Thymus (tissue), 14 donors: ENCODE measurements at places on chromosomes 16 and 17.

GRCh38 chr16:75679366-75679765 is 2.6 kb upstream of the CPHXL2 start:
- no peak overlapping the region for H3K4me3 ChIP-seq
- no peaks in the 10 kb centered on the region for H3K27me3 ChIP-seq
- H3K36me3 ChIP-seq = no peaks in the 10 kb centered on the region
- no peak overlapping the region for H3K27ac ChIP-seq
- no peaks in the 10 kb centered on the region for H3K4me1 ChIP-seq

- no peaks in the 10 kb centered on the region for H3K4me1 ChIP-seq
- H3K4me3 ChIP-seq = no peak overlapping the region
- DNase-seq = peak; percentile 19
- H3K27ac ChIP-seq = no peak overlapping the region
- no peaks in the 10 kb centered on the region for H3K27me3 ChIP-seq
Measured at GRCh38 chr17:10295728-10296343, 77.0 kb downstream of the MYH13 start.

DNA sequence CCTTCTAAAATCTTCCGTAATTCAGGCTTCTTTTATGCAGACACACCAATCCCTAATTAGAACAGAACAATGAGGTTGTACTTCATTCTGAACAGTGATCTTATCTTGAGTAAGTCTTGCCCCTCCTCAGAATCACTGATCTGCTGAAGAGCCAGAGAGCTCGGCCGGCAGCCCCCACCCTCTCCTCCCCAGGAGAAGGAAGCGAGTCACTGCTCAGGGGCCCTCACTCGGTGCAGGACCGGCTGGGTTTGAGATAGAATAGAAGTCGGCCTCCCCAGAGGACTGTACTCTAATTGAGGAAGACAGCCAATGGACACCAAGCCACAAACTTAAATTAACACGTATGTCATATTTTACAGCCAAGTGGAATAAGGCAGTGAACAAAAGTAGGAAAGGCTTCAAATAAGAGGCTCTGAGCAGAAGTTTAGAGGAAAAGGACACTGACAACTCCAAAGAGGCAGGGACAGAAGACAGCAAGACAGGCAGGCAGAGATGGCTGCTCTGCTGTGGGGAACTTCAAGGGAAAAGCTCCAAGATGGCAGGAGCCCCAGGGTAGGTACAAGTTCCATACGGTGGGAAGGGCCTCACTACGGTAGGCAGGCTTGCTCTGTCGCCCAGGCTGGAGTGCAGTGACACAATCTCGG is 18.6 kb downstream of the CREBBP start:
- H3K36me3 ChIP-seq = peaks cover 4% of the 10 kb centered on the region
- no peak for DNase-seq
- H3K27ac ChIP-seq = no peak overlapping the region

DNA sequence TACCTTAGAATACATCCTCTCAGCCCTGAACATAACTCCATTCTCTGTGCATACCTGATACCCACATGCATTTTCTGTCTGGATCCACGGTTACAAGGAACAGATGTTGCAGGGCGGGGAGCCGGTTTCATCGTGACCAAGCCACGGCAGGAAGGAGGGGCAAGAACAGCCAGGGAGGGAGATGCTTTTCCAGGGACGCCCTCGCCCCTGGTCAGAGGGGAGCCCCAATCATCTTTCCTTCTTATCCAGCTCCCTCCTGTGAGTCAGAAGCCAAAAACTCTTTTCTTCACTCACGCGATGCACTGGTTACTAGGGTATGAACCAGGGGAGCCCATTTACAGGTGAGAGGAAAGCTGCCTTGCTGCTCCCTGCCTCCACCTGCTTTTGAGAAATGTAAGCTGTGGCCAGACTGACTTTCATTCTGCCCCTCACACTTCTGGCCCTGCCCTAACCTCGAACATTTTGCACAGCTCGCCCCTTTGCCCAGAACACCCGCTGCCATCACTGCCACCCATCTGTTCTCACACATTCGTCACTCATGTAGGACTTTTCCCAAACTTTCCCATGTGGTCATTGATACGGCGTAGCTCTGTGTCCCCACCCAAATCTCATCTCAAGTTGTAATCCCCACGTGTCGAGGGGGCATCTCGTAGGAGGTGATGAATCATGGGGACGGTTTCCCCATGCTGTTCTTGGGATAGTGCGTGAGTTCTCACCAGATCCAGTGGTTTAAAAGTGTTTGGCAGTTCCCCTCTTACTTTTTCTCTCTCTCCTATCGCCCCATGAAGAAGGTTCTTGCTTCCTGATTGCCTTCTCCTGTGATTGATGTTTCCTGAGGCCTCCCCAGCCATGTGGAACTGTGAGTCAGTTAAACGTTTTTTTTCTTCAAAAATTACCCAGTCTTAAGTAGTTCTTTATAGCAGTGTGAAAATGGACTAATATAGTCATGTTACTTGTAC is 20.5 kb downstream of the FOXL1 start:
- H3K27ac ChIP-seq = no peak overlapping the region
- no peaks in the 10 kb centered on the region for H3K36me3 ChIP-seq
- H3K4me1 ChIP-seq = no peaks in the 10 kb centered on the region

GRCh38 chr16:64167936-64168335 is 953.9 kb downstream of the CDH11 start:
- H3K27ac ChIP-seq = no peak overlapping the region
- no peaks in the 10 kb centered on the region for H3K4me1 ChIP-seq
- no peak overlapping the region for H3K4me3 ChIP-seq
- no peaks in the 10 kb centered on the region for H3K36me3 ChIP-seq
